Chondrocyte (in vitro differentiated cells): ENCODE measurements at places on chromosomes 11 and 22.

GRCh38 chr11:65973439-65974110 lies 12.0 kb downstream of the SART1 start:
- no peak for DNase-seq

- no peak for DNase-seq
Measured at GRCh38 chr11:15660496-15660895, 545.8 kb downstream of the INSC start.

- DNase-seq: no peak
Measured at GRCh38 chr22:38858492-38858891, 13.5 kb downstream of the CBX6 start.

- DNase-seq: no peak
Measured at GRCh38 chr11:14312736-14313438, 46.1 kb downstream of the RRAS2 start.

DNA sequence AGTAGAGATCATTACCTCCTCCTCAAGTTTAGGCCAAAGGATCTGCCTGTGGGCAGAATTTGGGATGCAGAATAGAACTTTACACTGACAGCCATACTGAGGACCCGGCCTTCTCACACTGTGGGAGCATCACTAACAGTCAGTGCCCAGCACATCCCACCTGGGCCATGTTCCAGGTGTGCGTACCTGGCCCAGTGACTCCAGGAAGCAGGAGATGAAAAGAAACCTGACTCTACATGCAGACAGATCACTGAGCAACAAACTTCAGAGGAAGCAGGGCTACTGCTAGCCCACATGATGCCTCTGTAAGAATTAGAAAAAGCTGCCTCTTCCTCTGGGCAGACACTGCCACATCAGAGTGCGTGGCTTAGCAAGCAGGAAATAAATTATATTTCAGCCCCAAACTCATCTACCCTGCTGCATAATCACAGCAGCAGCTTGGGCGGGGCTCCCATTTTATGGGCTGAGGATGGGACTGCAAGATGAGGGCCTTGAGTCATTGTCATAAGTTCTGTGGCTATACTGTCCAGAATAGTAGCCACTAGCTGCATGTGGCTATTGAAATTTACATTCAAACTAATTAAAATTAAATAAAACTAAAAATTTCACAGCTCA lies 6.0 kb upstream of the LMO2 start:
- no peak for DNase-seq

DNA sequence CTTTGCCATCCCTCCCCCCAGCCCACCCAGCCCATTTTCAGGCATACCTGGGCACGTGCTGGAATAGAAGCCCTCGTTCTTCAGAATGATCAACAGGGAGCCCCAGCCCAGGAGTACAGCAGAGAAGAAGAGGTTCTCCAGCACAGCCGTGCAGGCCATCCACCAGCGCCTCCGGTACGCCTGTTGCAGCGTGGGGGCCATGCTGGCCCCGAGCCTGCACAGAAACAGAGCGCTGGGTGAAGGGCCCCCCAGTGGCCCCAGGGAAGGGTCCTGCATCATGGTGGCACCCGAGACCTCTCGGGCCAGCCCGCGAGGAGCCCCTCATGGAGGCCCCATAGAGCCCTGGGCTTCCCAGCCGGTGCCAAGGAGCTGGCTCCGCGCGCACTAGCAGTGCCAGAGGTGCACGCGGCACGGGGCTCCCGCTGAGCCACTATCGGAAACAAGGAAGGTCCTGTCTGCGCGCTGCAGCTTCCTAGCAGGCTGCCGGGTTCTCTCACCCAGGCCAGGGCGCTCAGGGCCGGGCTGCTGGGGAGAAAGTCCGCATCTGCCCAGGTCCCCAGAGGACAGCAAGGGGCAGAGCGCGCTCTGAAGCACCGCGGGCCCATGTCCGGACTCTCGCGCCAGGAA lies 1.5 kb downstream of the SLC43A1 start:
- DNase-seq: peak; percentile 65

DNA sequence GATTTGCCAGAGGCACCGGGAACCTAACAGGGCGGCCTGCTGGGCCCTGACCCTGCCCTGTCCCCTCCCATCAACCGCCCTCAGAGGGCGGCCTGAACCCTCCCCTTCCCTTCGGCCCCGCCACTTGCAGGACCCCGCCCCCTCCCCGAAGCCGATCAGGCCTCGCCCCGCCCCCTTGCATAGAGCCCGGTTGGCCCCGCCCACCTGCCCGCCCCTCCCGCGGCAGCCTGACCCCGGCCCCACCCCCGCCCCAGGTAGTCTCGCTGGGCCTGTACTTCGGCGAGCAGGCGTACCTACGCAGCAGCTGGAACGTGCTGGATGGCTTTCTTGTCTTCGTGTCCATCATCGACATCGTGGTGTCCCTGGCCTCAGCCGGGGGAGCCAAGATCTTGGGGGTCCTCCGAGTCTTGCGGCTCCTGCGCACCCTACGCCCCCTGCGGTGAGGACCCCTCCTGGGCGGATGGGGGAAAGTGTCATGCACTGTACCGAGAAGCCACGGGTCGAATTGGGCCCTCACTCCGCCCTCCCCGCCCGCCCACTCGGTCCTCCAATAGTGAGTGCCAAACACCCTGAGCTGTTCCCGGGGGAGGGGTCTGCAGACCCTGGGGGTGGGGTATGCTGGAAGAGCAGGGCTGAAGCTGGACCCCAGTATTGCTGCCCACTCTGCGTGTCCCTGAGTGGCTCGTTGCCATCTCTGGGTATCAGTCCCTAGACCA lies 94.1 kb downstream of the CACNA1I start:
- no peak for DNase-seq

DNA sequence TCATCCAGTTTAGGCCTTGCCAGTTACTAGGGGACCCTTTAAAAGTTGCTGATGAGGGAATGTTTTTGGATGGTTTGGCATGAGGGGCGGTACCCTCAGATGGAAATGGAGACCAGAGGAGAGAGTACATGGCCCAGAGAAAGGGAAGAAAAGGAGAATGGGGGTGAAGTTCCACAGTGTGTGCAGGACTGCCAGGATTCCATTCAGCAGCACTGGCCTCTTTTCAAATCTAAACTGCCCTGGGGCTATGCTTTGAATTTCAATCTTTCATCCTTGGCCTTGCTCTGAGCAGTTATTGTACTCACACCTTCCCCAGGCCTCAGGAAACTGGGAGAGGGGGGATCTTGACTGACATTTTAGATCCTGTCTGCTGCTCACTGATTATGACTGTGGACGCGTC lies 3.0 kb downstream of the SLC3A2 start:
- no peak for DNase-seq

- peak; percentile 89 for DNase-seq
Measured at GRCh38 chr11:2256951-2257700, 13.3 kb downstream of the ASCL2 start.

DNA sequence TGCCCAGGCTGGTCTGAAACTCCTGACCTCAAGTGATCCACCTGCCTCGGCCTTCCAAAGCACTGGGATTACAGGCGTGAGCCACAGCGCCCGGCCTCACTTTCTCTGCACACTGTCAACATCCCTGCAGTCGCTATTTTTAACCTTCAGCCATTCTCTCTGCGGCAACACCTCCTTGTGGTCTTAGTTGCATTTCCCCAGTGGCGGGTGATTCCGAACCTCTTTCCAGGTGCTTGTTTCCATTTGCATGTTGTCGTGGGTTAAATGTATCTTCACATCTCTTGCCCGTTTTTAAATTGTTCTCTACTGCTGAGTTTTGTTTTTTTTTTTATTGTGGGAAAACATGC lies 2.2 kb upstream of the SCT start:
- DNase-seq: no peak

DNA sequence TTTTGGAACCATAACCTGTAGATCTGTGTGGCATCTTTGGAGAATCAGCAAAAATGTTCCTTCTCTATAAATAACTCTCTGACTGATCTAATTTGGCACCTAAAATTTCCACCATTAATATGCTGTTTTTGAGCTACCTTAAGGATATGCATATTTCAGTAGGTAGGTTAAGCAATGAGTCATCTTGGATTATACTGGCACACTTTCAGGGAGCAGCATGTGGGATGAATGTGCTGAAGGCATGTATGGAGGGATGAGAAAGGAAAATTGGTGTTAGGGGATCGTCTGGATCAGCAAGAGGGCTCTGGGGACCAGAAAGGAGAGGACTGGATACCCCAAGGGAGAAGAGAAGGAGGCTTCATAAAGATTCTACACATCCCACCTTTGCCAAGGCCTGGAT lies 44.6 kb upstream of the ELF5 start:
- no peak for DNase-seq

DNA sequence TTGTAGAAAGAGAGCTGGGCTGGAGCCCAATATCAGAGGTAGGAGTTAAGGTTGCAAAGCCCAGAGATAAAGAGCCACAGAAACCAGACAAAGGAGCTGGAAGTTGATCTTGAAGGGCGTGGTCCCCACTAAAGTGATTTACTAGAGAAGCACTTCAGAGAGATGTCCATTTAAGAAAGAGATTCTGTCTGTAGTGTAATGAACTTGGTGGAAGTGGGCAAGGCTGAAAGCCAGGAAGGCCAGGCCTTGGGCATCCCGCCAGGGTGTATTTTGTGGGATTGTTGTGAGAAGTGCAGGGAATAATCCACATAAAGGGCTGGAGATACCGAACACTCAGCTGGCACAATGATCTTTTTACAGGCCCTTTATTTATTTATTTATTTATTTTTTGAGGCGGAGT lies 1398.8 kb downstream of the TBC1D22A start:
- peak; percentile 9 for DNase-seq
